ENCODE measurements at places on chromosomes 2 and 18.

GRCh38 chr18:8776013-8776943, 70.9 kb downstream of the MTCL1 start:
- no peak for DNase-seq

DNA sequence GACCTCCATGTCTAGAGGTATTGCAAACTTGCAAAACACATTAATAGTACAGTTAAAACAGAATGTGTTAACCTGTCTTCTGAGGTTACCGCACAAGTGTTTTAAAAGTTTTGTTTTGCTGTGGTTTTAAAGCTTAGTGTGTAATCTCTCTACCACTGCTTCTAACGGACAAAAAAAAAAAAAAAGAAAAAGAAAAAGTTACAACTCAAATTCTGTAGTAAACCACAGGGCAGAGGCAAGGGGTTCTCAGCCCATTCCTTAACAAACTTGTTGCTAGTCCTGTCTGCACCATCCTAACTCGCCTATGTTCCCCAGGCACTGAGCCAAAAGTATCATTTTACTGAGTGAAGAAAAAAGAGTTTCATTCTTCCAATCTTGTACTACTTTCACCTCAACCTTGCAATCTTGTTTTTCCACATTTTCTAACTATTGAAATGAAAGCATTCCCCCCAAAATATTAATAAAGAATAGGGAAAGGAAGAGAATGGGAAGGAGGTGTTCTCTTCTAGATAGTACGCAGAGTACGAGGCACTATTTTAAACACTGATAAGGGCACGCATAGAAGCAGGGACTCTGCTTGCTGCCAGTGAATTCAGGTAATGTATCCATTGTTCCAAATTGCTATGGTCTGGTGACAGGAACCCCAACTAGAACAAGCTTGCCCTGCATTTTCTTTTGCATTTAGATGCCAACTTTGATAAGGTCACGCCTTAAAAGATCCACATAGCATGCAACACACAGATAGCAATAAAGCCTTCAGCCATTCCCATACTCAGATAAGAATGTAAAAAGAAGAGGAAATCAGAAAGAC, 47.1 kb downstream of the IKZF2 start:
- DNase-seq = no peak

DNA sequence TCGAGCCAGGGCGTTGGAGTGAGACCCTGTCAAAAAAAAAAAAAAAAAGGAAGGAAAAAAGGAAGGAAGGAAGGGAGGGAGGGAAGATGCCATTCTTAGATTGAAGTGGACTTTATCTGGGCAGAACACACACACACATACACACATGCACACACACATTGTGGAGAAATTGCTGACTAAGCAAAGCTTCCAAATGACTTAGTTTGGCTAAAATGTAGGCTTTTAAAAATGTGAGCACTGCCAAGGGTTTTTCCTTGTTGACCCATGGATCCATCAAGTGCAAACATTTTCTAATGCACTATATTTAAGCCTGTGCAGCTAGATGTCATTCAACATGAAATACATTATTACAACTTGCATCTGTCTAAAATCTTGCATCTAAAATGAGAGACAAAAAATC, 564 bp upstream of the TTR start:
- DNase-seq = no peak

GRCh38 chr2:241154915-241155314, 4.6 kb downstream of the PPP1R7 start:
- DNase-seq = no peak

- DNase-seq = no peak
These were observed 20.0 kb upstream of the LPIN1 start for GRCh38 chr2:11726384-11726783.

- no peak for DNase-seq
These were observed 518.8 kb upstream of the MEX3C start for GRCh38 chr18:51716277-51716676.

- no peak for DNase-seq
These were observed 74.6 kb upstream of the ZFP36L2 start for GRCh38 chr2:43300781-43301583.

DNA sequence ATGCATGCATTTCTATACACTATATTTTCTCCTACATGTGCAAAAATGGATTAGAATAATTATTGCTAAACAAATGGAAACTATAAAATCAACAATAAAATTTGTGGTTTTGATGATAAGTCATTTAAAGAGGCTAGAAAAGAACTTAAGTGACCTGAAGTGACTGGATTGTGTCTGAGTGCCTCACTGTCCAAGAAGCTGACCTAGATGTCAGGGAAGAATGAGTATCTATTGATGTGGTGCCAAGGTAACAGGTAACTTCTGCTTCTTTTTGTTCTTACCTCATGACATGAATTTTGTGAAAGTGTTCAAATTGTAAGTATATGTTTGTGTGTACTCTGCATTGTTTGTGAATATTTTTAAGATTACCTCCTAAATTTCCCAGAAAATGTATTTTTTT, 1623.9 kb upstream of the ACVR2A start:
- DNase-seq = no peak

DNA sequence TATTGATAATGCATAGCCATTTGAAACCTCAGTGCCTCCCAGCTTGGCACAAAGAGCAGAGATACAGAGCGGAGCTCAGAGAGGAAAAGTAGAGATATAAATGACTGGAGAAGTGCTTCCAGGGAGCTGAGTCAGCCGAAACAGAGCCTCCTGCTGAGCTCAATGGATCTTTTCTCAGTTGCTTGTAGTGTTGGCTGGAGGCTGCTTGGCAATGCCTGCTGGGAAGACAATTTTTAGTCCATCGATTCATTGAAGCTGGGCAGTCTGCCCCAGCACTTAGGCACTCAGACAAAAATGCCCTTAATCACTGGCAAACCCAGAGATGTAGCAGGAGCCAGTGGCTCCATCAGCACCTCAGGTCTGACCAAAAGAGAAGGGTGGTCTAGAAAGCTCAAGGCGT, 81.3 kb upstream of the SETBP1 start:
- no peak for DNase-seq

- DNase-seq = peak; percentile 30
These were observed 43.8 kb downstream of the ARL6IP6 start for GRCh38 chr2:152762202-152762601.

- no peak for DNase-seq
These were observed 42.1 kb upstream of the RFX8 start for GRCh38 chr2:101516823-101517690.

DNA sequence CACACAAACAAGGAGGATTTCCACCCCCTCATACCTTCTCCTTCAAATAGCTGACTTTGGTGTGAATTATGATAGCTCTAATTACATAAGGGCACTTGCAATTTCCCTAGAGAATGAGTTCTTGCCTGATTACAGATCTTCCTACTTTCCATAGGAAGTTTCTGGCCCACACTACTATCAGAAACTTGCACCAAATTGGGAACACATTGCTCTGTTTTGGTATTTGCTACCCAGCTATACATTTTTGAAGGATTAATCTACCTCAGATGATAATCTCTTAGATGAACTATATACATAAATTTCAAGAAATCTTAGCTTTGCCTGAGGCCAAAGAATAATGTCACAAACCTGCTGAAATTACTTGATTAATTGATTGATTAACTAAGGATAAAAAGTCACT, 4.9 kb downstream of the DCC start:
- DNase-seq = no peak

- no peak for DNase-seq
These were observed 220.7 kb downstream of the TPGS2 start for GRCh38 chr18:36608107-36608506.

GRCh38 chr2:25416674-25417073, 74.9 kb upstream of the DNMT3A start:
- no peak for DNase-seq

GRCh38 chr18:12598181-12598930, 59.6 kb downstream of the SPIRE1 start:
- peak; percentile 15 for DNase-seq

- DNase-seq = peak; percentile 88
These were observed 159.9 kb downstream of the LOXHD1 start for GRCh38 chr18:46497129-46497528.

DNA sequence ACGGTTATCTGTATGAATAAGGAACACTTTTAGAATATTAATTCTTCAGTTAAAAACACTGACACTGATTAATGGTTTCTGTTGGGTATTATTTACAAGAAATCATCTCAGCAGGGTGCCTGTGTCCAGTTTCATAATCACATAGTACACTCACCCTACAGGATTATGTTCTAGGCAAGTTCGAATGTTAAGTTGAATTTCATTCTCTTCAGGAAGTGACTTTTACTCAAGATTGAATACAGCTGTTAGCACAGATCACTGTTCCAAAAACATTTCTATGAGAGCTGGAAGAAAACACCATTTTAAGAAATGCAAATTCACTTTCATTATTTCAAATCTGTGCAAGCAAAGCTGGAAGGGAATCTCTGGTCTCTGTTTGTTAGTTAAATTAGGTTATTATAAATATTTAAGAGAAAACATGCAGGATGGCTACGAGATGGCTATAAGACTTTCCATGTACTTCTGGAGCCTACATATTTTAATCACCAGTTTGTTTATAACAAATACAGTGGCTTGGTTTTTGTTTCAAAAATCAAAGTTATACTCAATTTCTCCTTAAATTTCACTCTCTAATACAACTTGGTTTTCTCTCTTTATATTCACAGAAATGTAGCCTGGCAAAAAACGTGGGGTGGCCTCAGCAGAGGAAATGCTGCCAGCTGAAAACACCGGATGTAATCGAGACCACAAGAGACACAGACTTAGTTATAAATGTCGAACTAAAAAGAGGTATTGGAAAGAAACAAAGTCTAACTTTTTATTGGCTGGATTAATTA, 65.8 kb downstream of the RBMS1 start:
- no peak for DNase-seq

GRCh38 chr2:6926071-6926732, 9.0 kb downstream of the RNF144A start:
- DNase-seq = no peak

DNA sequence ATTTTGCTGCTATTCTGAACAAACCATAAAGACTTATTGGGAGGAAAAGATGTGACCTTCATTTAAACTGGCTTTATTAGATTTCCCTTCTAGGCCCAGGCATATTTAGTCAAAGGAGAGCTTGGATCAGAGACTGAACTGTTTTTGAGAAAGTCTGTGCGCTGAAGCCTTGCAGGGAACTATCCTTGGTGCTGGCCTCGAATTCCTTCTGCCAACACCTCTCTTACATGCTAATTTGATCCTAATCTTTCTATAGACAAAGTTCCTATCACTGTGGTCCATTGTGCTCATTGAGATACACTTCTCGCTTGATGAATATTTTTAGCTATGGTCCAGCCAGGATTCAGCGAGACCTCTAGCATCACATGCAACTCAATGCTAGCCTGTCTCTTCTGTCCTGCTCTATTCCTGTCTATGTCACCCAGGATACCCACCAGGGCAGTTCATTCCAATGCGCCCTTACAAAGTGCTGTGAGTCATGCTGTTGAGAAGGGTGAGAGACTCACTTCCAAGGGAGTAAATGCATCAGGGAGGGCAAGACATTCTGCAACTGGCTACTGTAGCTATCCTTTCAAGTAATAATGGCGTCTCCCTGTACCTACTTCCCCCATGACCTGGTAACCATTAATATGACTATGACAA, 356.7 kb upstream of the LYPD1 start:
- DNase-seq = peak; percentile 69

GRCh38 chr18:8361941-8362471, 247.2 kb upstream of the RAB12 start:
- DNase-seq = no peak

DNA sequence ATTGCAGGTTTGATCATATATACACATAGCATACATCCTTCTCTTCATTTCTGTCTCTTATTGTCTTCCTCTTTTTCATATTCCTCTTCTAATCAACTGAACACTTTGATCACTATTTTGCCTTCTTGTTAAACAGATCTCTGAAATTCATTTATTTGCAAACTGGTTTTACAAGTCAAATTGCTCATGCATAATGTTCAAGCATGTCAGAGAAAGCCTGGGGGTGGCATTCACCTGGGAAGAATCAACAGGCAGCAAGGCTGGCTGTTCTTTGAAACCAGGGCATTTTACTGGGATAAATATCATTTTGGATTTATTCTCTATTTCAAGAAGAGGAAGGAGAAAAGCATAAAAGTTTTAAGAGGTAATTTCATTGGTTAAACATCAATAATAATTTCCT, 66.9 kb upstream of the LRATD1 start:
- DNase-seq = no peak

DNA sequence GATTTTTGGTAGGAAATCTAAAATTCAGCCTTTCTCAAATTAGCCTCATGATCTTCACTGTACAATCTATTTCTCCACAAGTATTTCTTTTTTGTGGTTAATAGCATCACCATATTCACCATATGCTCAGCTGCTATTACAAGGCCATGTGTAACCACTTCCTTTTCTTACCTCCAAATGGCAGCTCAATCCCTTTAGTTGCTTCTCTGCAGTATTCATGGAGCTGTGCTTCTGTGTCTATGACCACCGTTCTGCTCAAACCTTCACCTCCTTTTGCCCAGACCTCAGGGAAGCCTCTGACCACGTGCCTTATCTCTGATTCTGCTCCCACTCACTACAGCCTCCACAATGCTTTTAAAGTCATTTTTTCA, 126.7 kb upstream of the TMEM200C start:
- DNase-seq = no peak

DNA sequence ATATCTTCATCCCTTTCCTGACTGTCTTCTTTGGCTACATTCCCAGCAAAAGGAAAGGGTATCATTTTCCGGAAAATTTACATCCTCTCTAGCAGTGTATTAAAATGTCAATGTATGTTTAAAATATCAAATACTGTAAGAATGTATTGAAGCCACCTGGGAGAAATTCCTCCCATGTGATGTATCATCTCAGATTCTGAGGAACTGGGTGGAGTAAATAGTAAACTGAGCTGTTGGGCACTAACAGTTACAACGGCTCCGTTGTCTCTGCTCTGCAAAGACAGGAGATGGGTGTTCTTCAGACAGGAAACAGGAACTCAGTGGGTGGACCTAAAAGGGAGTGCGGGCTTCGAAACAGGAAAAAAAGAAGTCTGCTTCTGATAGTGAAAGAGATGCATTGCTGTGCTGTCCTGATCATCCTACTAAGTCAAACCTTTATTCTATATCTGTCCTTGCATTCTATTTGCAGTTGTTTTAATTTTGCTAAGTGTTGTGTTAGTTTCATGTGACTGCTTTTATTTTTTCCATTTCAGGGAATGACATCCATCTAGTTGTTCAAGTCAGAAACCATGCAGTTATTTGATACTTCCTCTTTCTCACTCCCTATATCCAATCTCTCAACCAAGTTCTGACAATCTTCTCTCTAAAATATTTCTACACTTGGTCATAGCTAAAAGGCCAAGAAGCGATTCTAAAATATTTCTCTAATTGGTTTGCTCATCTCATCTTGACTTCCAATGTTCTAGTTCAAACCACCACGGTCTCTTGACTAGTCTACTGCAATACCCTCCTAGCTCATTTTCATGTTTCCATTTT, 19.4 kb downstream of the DOK1 start:
- no peak for DNase-seq
